ENCODE measurements at places on chromosomes 11 and 22.

DNA sequence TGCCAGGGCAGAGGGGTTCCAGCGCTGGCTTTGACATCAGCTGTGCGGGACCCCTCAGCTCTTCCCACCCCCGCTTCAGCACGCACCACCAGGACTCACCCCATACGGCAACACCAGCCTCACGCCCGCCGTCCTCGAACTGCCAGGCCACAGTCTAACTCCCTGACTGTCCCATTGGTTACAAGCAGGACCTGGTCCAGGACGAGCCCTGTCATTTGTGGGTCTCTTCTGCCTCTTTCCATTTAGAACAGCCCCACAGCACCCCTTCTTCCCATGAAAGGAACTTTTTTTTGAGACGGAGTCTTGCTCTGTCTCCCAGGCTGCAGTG lies 81.7 kb downstream of the PHF21B start:
- no peak for DNase-seq

DNA sequence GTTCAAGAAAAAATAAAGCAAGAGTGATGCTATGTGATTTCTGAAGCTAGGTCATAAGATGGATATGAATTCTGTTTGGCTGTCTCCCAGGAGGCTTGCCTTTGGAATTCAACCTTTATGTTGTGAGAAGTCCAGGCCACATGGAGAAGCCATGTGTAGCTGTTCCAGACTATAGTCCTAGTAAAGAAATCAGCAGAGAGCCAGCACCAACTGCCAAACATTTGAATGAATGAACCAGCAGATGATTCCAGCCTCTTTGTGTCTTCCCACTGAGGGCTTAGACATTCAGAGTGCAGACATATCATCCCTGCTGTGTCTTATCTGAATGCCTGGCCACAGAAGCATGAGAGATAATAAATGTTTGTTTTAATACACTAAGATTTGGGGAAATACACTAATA lies 1150.6 kb downstream of the DLG2 start:
- DNase-seq = no peak

- DNase-seq = no peak
Observed at GRCh38 chr11:117930668-117931330, 1.6 kb upstream of the TMPRSS13 start.

DNA sequence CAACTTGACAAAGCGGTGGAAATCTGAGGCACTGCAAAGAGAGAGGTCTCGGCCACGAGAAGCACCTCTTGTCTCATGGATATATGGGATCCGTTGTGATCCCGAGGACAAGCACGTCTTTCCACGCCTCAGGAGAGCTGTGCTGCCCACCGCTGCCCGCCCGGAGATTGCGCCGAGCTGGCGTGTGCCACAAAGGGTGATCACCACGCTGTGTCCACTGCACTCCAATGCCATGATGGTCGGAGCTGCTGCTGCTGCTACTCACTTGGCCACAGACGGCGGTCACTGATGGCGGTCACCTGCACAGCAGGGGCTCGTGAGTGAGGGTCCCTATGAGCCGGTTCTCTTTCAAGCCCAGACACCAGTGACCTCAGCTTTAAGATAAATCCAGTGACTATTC lies 51.1 kb downstream of the SHANK2 start:
- no peak for DNase-seq

DNA sequence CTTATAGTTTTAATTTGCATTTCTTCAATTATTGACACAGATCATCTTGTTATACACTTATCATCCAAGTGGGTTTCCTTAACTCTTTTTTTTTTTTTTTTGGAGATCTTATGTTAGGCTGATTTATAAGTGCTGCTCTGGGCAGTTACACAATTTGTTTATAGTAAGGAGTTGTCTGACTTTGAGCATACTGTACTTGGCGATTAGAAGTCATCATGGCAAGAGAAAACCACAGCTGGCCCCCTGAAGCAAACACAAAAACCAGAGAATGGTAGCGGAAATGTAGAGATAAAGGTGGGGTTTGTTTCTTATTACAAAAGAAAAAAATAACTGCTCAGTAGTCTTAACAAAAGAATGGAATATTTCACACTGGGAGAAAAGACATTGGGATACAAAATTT lies 292.6 kb downstream of the SWAP70 start:
- no peak for DNase-seq

GRCh38 chr11:94647926-94648325 lies 80.8 kb downstream of the PIWIL4 start:
- no peak for DNase-seq

GRCh38 chr22:42026705-42027104 lies 28.1 kb downstream of the WBP2NL start:
- no peak for DNase-seq
